ENCODE measurements at places on chromosomes 11 and 22. TPM values are rescaled to one million over a fixed set of nuclear protein-coding genes. Genes with fewer than 3 reads are reported as not detected.
A peak's percentile ranks its signal among the peaks of the same experiment; 100 is the strongest.

DNA sequence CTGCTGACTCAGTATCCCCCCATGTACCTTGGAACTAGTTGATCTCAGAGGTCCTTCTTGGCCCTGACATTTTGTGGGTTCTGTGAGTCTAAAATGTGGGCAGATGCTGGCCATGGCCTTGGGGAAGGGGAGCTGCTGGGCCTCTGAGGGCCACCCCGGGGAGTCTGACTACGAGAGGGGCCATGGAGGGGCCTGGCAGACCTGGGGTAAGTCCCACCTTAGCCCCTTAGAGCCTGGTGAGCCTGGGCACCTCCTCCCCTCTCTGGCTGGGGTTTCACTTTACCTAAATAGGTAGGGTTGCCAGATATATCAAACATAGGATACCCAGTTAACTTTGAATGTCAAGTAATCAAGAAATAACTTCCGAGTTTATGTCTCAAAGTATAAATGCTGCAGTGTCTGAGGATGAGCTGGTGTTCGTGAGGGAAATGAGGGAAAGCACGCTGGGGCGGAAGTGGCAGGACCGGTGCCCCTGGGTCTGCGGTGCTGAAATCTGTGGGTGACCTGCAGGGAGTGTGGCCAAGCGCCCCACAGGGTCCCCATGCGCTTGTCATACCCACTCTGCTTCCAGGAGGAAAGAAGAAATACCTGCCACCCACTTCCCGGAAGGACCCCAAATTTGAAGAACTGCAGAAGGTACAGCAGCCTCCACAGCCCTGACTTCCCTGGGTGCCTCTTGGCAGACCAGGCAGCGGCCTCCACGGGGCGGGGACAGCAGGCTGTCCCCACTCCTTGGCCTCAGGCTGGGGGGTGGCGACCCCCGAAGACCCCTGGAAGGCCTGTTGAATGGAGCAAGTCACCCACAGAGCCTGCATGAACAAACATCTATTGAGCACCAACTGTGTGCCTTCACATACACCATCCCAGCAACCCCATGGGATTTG lies 4.8 kb downstream of the PARVG start:
- peaks cover 38% of the 10 kb centered on the region for H3K4me1 ChIP-seq
- no peaks in the 10 kb centered on the region for H3K27me3 ChIP-seq
- no peak overlapping the region for H3K27ac ChIP-seq
- peaks cover 23% of the 10 kb centered on the region for H3K36me3 ChIP-seq

GRCh38 chr11:65917077-65917433 lies 1.8 kb downstream of the C11orf68 start:
- H3K4me3 ChIP-seq = peak overlapping the region; percentile 66
- H3K27ac ChIP-seq = peak overlapping the region; percentile 33
- DNase-seq = no peak
- peaks cover 23% of the 10 kb centered on the region for H3K36me3 ChIP-seq
- peaks cover 40% of the 10 kb centered on the region for H3K4me1 ChIP-seq

DNA sequence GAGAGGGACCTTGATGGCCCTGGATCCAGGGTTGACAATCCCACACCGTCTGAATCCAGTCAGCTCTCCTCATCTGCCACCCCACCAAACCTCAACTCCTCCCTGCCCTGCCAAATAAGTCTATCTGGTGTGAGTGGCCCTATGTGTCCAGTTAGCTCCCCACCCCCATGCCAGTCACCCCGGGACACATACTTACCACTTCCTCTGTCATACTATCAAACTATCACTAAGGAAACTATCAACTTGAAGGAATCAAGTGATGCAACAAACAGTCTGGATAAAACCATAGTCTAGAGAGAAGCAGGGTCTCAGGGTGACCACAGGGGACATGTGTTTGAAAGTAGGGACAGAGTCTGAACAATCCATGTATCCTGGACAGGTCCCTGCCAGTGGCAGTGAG lies 13.2 kb upstream of the CSF2RB start:
- no peak overlapping the region for H3K4me3 ChIP-seq
- peak overlapping the region; percentile 27 for H3K27ac ChIP-seq
- peaks cover 26% of the 10 kb centered on the region for H3K4me1 ChIP-seq
- peaks cover 23% of the 10 kb centered on the region for H3K27me3 ChIP-seq

DNA sequence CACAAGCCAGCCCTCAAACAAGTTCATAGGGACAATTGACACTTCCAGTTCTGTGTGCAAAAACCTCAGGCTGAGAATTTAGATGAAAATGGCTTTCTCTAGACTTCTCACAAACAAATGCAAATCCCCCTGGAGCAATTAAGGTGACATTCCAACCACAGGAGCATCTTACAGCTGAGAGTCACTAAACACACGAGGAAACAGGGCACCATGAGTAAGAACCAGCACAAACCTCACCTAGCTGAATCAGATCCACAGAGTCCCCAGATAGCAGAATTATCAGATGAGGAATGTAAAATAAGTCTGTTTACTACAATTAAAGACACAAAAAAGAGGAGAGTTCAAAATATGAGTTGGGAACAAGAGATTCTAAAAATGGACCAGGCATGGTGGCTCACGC lies 51.5 kb downstream of the RTL6 start:
- no peaks in the 10 kb centered on the region for H3K4me1 ChIP-seq
- no peaks in the 10 kb centered on the region for H3K36me3 ChIP-seq
- no peak overlapping the region for H3K27ac ChIP-seq
- no peak overlapping the region for H3K4me3 ChIP-seq
- no peak for DNase-seq

GRCh38 chr11:117143390-117143789 lies 697 bp upstream of the PAFAH1B2 start:
- DNase-seq = peak; percentile 35
- peaks cover 29% of the 10 kb centered on the region for H3K36me3 ChIP-seq
- peaks cover 44% of the 10 kb centered on the region for H3K4me1 ChIP-seq
- H3K4me3 ChIP-seq = peak overlapping the region; percentile 98

LGR4 gene
- total RNA-seq = 0.12 TPM

DNA sequence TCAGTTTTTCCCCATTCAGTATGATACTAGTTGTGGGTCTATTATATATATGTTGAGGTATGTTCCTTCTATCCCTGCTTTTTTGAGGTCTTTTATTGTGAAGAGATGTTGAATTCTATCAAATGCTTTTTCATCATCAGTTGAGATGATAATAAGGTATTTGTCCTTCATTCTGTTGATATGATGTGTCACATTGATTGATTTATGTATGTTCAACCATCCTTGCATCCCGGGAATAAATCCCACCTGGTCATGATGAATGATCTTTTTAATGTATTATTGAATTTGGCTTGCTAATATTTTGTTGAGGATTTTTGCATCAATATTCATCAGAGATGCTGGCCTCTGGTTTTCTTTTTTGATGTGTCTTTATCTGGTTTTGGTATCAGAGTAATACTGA lies 26.0 kb downstream of the ENDOD1 start:
- no peak overlapping the region for H3K4me3 ChIP-seq
- DNase-seq = no peak
- H3K36me3 ChIP-seq = peaks cover 8% of the 10 kb centered on the region
- H3K27ac ChIP-seq = no peak overlapping the region

- H3K4me3 ChIP-seq = no peak overlapping the region
- no peaks in the 10 kb centered on the region for H3K27me3 ChIP-seq
- H3K27ac ChIP-seq = no peak overlapping the region
- no peak for DNase-seq
- no peaks in the 10 kb centered on the region for H3K36me3 ChIP-seq
- no peaks in the 10 kb centered on the region for H3K4me1 ChIP-seq
Measured at GRCh38 chr11:79201677-79202347, 239.0 kb downstream of the TENM4 start.

DNA sequence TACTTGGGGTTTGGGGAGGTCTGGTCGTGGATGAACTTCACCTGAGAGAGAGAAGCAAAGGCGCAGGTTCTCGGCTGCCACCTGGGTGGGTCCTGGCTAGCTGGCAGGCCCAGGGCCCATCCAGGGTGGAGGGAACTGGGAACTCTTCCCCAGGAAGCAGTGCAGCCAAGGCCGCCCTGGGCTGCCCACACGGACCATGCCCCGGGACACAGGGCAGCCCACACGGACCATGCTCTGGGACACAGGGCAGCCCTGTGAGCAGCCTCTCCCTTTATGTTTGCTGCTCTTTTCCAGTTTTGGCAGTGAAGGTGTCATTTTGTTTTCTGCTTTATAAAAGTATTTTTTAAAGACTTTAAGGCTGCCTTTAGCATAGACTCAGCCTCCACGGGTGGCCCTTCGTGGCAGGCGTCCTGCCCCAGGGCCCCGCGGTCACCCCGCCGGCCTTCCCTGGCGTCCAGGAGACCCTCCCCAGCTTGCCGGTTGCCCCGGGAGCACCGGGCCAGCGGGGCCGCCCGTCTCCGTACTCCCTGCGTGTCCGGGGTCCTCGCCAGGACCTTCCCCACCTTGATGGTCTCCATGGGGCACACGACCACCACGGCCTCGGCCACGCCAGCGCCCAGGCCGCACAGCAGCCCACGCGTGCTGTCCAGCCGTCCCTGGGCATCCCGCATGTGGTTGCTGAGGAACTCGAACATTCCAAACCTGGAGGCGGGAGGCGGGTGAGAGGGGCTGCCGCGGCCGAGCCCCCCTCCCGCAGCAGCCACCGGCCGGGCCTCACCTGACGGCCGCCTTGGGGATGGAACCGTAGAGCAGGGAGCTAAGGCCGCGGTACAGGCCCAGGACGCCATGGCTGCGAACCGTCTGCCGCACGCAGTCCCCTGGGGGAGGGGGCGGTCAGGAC lies 1.1 kb downstream of the SLC25A1 start:
- H3K4me3 ChIP-seq = peak overlapping the region; percentile 58
- no peak for DNase-seq
- no peaks in the 10 kb centered on the region for H3K36me3 ChIP-seq
- peak overlapping the region; percentile 25 for H3K27ac ChIP-seq
- peaks cover 40% of the 10 kb centered on the region for H3K4me1 ChIP-seq
- H3K27me3 ChIP-seq = no peaks in the 10 kb centered on the region

DNA sequence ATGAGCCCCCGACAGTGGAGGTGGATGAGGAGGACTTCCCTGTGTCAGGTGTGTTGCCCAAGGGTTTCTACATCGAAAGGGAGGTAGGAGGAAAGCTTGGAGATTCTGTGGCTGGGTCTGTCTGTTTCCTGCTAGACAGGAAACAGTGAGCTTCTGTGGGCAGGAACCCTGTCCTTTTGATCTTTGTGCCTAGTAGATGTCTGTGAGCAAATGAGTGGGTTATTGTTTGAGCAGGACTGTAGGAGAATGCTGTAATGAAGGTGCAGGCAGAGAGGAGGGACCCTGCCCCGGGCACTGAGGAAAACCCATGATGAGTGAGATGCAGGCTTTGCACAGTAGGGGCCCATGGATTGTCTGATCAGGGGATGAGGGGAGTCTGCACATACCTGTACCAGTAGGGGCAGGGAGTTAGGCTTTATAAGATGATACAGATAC lies 14.0 kb downstream of the USP35 start:
- peak overlapping the region; percentile 94 for H3K27ac ChIP-seq
- H3K4me1 ChIP-seq = peaks cover 54% of the 10 kb centered on the region
- peaks cover 33% of the 10 kb centered on the region for H3K36me3 ChIP-seq
- H3K27me3 ChIP-seq = no peaks in the 10 kb centered on the region
- DNase-seq = peak; percentile 74

DNA sequence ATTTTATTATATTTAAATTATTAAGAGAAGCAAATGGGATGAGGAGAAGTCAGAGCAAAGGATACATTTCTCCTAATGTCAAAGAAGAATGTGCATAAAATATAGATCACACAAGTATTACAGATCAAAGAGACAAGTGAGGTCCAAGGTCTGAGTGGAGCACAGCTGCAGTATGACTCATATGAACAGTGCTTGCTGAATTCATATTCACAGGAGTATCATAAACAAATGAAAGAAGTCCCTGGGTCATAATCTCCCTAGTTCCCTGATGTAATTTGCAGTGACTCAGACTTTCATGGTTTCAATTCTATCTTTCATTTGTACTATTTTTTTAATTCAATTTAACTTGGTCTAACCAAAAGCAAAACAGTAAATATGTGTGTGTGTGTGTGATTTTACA lies 499.0 kb upstream of the CCDC179 start:
- no peak for DNase-seq
- no peak overlapping the region for H3K4me3 ChIP-seq
- H3K4me1 ChIP-seq = no peaks in the 10 kb centered on the region

MRGPRF gene
- total RNA-seq = not detected

HIC2 gene
- total RNA-seq = 5.1 TPM

DNA sequence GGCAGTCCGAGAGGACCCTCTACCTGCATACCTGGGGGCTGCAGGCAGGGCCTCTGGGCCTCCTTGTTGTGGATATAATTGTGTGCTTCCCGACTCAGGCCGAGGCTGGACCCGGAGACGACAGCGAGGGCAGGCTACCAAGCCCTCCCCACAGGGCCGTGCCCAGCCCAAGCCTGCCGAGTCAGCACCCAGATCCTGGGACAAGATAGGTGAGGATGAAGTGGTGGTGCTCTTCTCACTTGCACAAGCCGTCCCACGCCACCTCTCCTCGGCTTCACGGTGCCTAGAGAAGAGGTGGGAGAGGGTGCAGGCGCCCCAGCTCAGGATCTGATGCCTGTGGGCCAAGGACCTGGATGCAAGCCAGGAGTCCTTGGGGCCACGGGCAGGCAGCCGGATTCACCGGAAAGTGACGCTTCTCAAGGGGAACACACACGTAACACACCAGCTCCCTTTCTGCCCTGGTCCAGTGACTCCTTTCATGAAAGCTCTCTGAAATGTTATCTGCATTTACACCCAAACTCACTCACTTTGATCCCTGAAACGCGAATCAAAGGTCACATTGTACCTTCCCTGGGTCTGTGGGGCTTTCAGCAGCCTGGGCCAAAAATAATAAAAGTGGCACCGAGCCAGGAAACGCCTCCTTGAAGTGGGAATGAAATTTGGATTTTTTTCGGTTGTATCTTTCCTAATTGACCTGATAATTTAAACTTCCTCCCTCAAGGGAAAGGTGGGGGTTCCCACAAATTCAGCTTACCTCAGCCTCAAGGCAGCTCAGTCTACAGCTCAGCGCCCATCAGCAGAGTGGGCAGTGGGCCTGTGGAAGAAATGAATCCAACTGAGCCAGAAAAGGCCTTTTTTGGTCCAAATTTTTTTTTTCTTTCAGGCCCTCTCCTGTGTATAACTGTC lies 1.1 kb upstream of the GNB1L start:
- no peaks in the 10 kb centered on the region for H3K27me3 ChIP-seq
- H3K4me3 ChIP-seq = peak overlapping the region; percentile 96
- peak overlapping the region; percentile 97 for H3K27ac ChIP-seq
- DNase-seq = peak; percentile 48
- peaks cover 35% of the 10 kb centered on the region for H3K4me1 ChIP-seq

- no peak overlapping the region for H3K27ac ChIP-seq
- H3K4me1 ChIP-seq = peaks cover 2% of the 10 kb centered on the region
- peaks cover 24% of the 10 kb centered on the region for H3K27me3 ChIP-seq
- H3K4me3 ChIP-seq = no peak overlapping the region
Measured at GRCh38 chr22:48576333-48577013, 1251.2 kb downstream of the BRD1 start.

All from activated CD4-positive, alpha-beta T cell treated with anti-CD3 and anti-CD28 coated beads, Interleukin-2, amount 10 ng/mL, durations not matched to agents 7 days and 5 days (primary cell).